ENCODE measurements at places on chromosomes 5 and 9. TPM values are rescaled to one million over a fixed set of nuclear protein-coding genes. Genes with fewer than 3 reads are reported as not detected.

Gene PCDHA11
- not detected for total RNA-seq

Gene TSSK1B
- total RNA-seq = not detected

Gene ARHGEF37
- 0.88 TPM for total RNA-seq

Gene PCDHB2
- total RNA-seq = not detected

- DNase-seq = no peak
- no peaks in the 10 kb centered on the region for H3K27me3 ChIP-seq
- H3K4me1 ChIP-seq = no peaks in the 10 kb centered on the region
- no peak overlapping the region for H3K4me3 ChIP-seq
- no peaks in the 10 kb centered on the region for H3K36me3 ChIP-seq
- no peak overlapping the region for H3K27ac ChIP-seq
These were observed 120.8 kb upstream of the ZNF608 start for GRCh38 chr5:124867137-124867704.

GRCh38 chr9:116763770-116764169 lies 76.7 kb downstream of the TRIM32 start:
- no peaks in the 10 kb centered on the region for H3K4me1 ChIP-seq
- no peak overlapping the region for H3K27ac ChIP-seq
- DNase-seq = no peak
- H3K4me3 ChIP-seq = no peak overlapping the region

- no peaks in the 10 kb centered on the region for H3K4me1 ChIP-seq
- no peak for DNase-seq
- no peaks in the 10 kb centered on the region for H3K27me3 ChIP-seq
- H3K36me3 ChIP-seq = no peaks in the 10 kb centered on the region
- no peak overlapping the region for H3K4me3 ChIP-seq
- H3K27ac ChIP-seq = no peak overlapping the region
These were observed 141.2 kb upstream of the VLDLR start for GRCh38 chr9:2480255-2480837.

GRCh38 chr9:118533101-118533500 lies 828.9 kb downstream of the TLR4 start:
- H3K36me3 ChIP-seq = no peaks in the 10 kb centered on the region
- H3K27me3 ChIP-seq = no peaks in the 10 kb centered on the region
- no peak overlapping the region for H3K4me3 ChIP-seq
- no peaks in the 10 kb centered on the region for H3K4me1 ChIP-seq
- no peak for DNase-seq
- no peak overlapping the region for H3K27ac ChIP-seq

DNA sequence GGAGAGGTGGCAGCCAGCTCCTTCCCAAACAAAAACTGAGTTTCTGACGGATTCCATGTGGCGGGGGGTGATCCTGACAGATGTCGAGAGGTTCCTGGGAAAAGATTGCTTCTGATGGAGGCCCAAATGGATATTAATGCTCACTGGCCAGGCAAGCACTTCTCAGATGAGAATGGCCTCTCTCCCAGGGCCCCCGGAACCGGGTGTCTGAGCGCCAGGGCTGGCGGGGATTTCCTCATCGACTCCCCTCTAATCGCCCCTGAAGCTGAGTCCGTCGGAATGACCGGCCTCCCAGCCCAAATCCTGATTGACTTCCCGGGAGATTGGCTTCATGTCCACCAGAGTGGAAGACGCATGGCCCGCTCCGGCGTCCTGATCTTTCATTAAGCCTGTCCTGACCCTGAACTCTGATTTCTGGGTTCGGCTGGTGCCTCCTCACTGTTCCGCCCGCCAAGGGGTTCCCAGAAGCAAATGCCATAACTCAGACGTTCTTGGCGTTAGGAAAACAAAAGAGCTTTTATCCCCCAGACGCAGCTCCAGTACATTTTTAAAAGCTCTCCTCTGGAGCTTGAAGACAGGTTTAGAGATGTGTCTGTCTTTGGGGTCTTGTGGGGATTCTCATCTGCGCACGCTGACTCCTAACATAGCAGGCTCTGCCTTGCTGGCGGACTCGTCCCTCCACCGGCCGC lies 17.6 kb downstream of the FIBCD1 start:
- peaks cover 4% of the 10 kb centered on the region for H3K27me3 ChIP-seq
- H3K36me3 ChIP-seq = no peaks in the 10 kb centered on the region

GRCh38 chr9:129929496-129930125 lies 94.4 kb downstream of the USP20 start:
- H3K27me3 ChIP-seq = no peaks in the 10 kb centered on the region
- H3K27ac ChIP-seq = peak overlapping the region; percentile 16
- no peak for DNase-seq
- peaks cover 57% of the 10 kb centered on the region for H3K36me3 ChIP-seq
- H3K4me3 ChIP-seq = no peak overlapping the region
- peaks cover 46% of the 10 kb centered on the region for H3K4me1 ChIP-seq
